ENCODE measurements at places on chromosomes 4 and X.

- DNase-seq: no peak
These were observed 129.7 kb upstream of the SMAD1 start for GRCh38 chr4:145351922-145352321.

- no peak for DNase-seq
These were observed 261.5 kb upstream of the ADGRL3 start for GRCh38 chr4:60938621-60939020.

DNA sequence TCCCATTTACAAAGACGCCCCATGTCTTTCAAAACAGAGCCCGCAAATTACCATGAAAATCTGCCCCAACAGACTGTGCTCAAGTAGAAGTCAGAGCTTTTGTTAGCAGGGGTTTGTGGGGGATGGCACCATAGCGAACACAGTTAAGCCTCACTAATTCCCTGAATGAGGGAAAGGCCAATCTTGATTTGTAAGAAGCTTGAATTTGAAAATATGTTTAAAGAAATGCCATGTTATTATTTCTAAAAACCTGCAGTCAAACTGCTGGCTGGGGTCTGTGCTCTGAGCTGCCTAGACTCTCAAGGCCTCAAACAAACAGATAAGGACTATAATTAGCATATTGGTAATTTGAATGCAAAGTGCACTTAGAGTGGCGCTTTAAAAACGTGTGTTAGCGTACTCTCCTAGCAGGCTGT, 9.4 kb upstream of the PAK3 start:
- no peak for DNase-seq

DNA sequence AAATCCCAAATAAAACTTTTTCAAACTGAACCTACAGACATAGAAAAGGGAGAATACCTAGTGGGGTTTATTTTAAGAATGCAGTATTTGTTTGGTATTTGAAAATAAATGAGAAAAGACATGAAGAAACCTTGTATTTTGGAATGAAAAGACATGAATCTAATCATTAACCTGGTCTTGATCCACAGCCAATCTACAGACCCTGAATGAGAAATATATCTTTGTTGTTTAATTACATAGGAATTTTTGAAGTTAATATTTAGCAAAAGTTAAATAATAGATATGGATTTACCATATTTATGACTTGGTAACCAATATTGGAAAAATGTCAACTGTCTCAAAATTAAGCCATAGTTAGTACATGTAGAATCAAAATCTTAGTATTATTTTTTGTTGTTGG, 76.8 kb downstream of the MAGEA10 start:
- DNase-seq: no peak

DNA sequence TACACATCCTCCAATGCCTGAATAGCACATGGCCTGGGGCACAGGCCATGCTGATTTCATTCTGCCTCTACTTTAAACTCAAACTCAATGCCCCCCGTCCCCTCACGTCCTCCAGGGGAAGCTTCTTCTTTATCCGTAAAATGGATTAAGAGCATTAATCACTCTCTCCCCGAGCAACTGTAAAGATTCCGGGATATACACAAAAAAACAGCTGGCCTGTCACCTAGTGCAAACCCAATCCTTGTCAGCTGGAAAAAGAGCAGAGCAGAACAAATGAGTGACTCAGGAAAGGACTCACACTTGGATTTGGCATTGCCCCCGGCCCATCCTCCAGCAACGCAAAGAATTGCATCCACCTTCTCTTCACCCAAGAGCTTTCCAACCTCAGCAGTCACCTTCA, 7.8 kb downstream of the QDPR start:
- DNase-seq: no peak

DNA sequence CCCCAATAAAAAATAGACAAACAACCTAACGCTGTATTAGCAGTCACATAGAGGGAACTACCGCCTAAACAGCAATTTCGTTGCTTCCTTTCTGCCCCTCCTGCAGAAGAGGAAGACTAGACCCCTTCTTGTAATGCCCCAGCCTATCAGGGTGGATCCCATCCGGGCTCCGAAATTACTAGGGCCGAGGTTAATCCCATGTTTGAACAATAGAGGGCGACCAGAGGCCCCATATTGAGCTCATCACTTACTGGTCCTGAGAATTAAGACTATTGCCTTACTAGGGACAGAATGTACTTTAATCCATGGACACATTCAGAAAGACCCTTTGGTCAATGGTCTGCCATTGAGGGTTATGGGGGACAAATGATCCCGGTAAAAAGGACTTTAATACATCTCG, 11.8 kb upstream of the ZNF630 start:
- DNase-seq: no peak

DNA sequence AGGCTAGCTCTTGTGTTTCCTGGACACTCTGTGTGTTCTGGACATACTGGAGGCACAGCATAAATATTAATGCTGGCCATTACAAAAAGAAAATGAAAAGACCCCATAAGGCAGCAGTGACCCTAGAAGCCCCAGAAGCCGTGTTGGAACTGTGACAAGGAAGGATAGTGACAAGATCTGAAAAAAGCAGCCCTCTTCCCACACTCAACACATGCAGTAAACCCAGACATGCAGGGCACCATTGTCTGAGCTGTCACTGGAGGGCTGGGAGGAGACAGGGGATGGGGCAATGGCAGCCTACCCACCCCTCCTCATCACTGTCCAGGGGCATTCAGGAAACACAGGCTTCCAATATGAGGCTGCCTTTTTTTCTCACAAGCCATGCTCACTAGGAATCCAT, 6.5 kb downstream of the TRIM2 start:
- no peak for DNase-seq

- no peak for DNase-seq
These were observed 39.3 kb upstream of the LPAR4 start for GRCh38 chrX:78708262-78708661.

DNA sequence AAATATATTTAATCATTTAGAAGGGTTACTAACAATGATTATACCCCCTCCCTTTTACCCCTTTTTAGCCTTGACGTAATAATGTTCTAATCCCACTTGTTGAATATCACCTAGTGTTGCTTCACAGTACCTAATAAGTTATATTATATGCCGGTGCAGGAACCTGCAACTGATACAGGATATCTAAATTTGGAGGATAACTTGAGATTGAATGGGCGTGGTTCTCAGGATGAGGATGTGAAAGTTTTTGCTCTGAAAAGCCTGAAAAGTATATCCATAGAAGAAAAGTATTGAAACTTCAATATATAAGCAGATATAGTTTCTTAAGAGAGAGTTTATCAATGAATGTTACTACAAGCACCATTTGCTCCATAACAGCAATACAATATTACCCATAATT, 59.8 kb downstream of the ZNF711 start:
- no peak for DNase-seq
